ENCODE measurements at places on chromosomes 7 and 10.

- DNase-seq, result no peak
Measured at GRCh38 chr7:381211-382042, 91.5 kb downstream of the FOXL3 start.

DNA sequence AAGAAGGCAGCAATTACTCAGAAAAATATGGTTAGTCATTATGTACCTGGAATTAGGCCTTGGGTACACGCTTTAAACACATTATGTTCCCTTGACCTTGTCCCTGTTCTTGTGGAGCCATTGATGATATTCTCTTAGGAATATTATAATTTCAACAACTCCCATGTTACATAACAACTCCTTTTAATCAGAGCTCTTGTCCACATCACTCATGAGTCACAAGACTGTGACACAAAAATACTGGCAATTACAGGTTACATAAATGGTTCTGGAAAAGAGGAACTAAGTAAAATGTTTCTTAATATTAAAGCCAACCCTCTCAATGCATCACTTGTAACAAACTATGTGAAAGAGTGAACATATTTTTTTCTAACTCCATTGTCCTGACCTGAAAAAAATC is 143.8 kb upstream of the PCLO start:
- no peak for DNase-seq

GRCh38 chr10:1025683-1026082 is at the start of gene IDI2:
TSS of gene IDI2 (minus strand) at chr10:1025859. CDS start at chr10:1024723, 1,136 bp downstream.
- no peak for DNase-seq

- no peak for DNase-seq
Measured at GRCh38 chr7:24910551-24911212, 69.3 kb downstream of the OSBPL3 start.

DNA sequence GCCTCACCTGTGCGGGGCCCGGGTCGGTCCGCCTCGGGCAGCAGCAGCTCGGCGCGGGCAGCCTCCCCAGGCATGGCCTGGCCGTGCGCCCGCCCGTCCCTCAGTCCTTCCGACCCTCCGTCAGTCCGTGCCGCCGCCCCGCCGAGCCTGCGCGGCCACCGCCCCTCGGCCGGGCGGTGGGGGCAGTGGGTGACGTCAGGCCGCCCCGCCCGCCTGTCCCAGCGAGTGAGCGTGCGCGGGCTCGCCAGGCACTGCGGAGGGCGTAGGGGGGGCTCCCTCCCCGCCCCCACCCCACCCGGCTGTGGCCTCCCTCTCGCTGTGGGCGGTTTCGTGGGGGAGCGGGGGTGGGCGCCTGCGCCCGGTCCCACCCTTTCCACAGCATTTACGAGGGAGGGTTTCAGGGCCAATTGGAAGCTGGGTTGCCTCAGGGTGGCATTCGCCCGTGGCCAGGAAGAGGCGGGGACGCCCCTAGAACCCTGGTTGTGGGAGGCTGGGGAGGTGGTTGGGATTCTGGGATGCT is at the start of gene NACAD:
Gene NACAD (minus strand): TSS at position 149 of the 520 bp plus-strand sequence. CDS start 75 bp downstream, at position 74.
- no peak for DNase-seq

DNA sequence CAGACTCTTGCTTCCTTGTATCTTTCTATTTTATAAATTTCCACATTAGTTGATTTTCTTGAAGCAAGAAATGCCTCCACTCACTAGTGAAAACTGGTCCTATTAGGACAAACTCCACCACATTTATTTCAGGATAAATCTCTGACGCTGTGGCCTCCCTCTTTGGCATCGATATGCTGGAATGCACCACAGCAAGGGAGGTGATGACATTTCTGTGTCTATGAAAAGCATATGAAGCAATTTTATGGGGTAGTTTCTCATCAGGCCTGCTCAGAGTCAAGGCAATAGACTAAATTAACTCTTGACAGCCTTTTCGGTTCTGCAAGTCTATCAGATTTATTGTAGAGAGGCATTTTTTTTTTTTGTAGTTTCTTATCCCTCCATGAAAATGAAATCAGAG is 304.4 kb downstream of the ZEB1 start:
- DNase-seq, result no peak

Data from GM10248 (cell line).